ENCODE measurements at places on chromosomes 6 and 20.

DNA sequence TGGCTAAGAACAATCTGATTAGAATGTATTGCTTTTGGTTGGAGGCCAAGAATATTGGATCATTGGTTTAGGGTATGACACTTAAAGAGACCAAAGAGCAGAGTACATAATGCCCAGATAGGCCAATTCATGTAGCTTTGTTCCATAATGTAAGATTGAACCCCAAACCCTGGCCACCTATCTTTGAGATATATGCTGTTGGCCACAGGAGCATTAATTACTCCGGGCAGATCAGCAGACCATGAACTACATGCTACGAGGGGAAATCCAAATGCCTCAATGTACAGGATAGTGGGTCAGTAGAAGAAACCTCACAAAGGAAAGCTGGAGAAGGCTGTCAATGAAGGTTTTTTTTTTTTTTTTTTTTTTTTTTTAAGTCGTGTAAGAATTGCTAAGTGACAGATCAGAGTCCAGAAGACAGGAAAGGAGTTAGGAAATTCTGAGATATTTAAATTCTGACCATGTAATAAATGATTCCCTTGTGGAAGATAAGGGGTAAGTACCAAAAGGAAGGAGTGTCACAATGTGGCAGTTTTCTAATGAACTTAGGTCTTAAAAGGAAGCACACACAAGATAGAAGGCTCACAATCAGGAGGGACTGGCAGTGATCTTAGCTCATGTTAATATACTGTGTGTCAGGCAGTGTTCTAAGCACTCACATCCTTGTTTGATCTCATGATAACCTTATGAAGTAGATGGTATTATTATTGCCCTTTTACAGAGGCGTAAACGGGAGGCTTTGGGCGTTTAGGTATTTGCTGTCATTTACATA, 61.4 kb downstream of the CARMIL1 start:
- no peak for DNase-seq

- DNase-seq, result no peak
Measured at GRCh38 chr6:6920987-6921313, 186.8 kb upstream of the RREB1 start.

DNA sequence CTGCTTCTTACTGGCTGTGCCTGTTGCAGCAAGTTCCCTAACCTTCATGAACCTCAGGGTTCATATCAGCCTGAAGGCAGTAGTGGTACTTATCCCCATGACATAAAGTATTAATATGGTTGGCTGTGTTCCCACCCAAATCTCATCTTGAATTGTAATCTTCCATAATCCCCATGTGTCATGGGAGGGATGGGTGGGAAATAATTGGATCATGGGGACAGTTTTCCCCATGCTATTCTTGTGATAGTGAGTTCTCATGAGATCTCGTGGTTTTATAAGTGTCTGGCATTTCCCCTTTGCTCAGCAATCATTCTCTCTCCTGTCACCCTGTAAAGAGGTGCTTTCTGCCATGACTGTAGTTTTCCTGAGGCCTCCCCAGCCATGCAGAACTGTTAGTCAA, 61.8 kb downstream of the FAM229B start:
- DNase-seq, result no peak

DNA sequence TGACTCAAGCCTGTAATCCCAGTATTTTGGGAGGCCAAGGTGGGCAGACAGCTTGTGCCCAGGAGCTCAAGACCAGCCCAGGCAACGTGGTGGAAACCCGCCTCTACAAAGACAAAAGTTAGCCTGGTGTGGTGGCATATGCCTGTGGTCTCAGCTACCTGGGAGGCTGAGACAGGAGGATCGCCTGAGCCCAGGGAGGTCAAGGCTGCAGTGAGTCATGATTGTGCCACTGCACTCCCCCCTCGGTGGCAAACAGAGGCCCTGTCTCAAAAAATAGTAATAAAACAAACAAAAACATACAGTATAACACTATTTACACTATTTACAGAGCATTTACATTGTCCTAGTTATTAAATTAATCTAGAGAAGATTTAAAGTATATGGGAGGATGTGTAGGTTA, 56.0 kb upstream of the PIM1 start:
- DNase-seq, result no peak

DNA sequence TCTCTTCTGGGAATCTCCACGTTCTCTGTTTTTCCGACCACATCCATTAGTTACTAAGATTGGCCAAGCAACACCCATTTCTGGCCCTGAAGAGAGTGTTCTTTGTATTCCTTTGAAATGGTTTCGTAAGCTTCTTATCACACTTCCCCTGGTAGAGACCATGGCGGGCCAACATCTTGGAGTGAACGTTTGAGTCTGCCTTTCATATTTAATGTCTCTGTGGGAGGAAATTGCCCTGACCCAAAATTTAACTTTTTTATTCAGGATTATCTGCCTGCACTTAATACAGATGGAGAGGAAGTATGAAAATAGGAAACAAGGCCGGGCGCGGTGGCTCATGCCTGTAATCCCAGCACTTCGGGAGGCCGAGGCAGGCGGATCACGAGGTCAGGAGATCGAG, 177.0 kb upstream of the SNX9 start:
- DNase-seq, result no peak

- DNase-seq, result no peak
Measured at GRCh38 chr20:55333798-55334197, 671.5 kb downstream of the CBLN4 start.

- no peak for DNase-seq
Measured at GRCh38 chr6:170000071-170000843, 248.8 kb downstream of the ERMARD start.

DNA sequence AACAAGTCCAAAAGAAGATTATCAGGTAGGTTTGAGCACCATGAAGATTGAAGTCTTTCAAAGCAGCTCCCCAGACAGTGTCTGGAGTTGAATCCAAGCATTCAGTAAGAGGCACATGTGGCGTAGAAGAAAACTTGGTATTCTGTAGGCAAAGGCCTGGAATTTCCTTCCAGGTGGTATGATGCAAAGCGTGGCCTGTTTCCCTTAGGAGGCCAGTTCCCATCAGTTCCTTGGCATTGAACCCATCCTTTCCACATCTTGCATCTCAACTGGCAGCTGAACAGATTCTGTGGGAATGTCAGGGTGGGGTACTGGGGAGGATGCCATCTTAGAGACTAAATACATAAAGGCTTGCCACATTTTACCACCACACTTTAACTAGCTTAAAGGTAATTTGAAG, 516.0 kb downstream of the BTBD3 start:
- no peak for DNase-seq

- no peak for DNase-seq
Measured at GRCh38 chr20:42150230-42150629, 532.1 kb upstream of the CHD6 start.

DNA sequence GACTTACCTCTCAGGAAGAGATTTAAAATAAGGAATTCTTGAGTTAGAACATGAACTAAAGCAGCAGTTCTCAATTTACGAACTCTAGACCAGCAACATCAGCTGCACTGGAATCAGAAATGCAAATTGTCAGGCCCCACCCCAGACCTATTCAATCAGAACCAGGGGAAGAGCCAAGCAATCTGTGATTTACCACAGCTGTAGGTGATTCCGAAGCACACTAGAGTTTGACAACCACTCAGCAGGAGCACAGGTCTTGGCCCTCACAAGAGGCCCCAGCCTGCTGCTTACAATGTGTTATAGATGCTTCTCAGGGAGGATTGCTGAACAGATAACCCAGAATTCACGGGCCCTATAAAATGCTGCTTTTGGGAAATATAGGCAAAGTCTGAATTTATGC, 279.2 kb downstream of the PTPRK start:
- no peak for DNase-seq

GRCh38 chr6:42137194-42137753, 5.1 kb downstream of the C6orf132 start:
- DNase-seq, result no peak

DNA sequence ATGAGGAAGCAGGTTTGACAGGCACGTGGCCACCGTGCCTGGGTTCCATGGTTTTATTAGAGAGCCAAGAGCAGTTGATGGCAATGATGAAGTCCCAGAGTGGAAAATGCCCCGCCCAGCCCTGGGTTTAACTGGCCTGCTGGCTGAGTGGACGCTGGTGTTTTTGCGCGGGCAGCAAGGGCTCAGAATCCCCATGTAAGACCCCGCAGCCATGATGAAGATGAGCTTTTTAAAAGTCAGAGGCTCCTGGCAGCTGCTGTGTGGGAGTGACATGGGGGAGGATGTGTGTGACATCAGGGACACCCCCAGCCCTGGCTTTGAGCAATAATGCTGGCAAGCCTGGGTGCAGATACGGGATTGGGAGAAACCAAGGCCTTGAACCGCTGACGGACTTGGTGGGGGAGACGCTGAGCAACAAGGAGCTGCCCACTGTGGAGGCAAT, 33.0 kb upstream of the SLCO4A1 start:
- DNase-seq, result no peak

- DNase-seq, result no peak
Measured at GRCh38 chr6:101118136-101118396, 236.9 kb upstream of the ASCC3 start.

DNA sequence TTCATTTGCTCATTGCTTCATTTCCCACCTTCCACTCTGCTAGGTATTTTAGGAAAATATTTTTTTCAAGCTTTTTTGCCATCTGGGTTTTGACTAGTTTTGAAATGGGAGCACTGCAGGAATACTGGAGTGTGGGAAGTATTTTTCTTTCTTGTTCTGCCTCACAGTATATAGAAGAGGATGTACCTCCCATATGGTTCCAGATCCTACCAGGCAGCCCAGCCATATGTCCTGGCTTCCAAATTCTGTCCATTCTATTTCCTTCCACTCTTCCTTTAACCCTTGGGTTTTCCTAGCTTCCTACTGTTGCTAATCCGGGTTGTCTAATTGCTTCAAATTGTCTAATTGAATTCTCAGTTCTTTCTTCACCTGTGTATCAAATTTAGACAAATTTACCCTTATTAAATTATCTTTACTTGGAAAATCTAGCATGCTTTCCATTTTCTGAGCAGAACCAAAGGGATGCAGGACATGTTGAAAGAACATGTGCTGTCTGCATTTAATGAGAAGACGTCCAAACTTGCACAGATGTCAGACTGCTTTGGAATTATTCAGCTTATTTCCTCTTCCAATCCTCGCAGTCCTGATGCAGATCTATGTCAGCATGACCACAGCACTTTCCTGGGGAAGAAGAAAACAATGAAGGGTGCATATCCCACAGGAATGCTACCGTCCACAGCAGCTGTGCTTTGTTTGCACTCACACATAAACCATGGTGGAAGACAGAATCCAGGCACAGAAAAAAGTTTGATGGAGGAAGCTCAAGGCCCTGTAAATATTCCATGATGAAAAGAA, 1273.9 kb upstream of the MAP3K7 start:
- DNase-seq, result no peak

- DNase-seq, result no peak
Measured at GRCh38 chr6:169864148-169865020, 113.0 kb downstream of the ERMARD start.

DNA sequence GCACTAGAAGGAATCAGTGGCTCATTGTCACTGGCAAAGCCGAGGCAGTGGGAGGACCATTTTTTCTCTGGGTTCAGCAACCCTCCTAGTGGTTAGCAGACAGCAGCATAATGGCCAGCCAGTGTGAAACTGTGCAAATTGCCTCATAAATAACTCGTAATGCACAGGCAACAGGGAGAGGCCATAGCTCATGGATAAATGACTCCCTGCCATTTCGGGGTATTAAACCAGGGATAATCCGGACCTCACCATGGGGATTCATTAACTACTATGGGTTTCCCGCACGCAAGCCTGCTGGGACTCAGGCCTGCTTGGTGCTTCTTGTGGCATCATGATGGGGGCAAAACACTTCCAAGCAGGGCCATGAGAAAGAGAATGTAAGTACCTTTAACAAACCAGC, 158.2 kb upstream of the CHD6 start:
- no peak for DNase-seq

DNA sequence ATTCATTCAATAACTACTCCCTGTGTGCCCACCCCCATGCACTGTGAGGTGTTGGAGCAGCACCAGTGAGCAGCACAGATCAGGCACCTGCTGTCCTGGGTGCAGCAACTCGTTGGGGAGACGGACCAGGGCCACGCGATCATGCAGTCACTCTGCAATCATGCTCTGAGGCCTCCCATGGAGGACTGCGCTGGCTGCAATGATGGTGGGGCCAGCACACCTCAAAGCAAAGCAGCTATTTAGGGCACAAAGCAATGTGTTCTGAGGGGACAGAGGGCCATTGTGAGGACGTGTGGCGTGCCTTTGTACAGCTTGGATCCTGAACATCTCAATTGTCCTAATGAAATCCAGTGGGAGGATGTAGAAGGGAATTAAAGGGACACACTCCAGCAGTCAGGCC, 41.0 kb upstream of the MPC1 start:
- DNase-seq, result no peak

- peak; percentile 33 for DNase-seq
Measured at GRCh38 chr6:125987026-125987617, 782 bp downstream of the TRMT11 start.

DNA sequence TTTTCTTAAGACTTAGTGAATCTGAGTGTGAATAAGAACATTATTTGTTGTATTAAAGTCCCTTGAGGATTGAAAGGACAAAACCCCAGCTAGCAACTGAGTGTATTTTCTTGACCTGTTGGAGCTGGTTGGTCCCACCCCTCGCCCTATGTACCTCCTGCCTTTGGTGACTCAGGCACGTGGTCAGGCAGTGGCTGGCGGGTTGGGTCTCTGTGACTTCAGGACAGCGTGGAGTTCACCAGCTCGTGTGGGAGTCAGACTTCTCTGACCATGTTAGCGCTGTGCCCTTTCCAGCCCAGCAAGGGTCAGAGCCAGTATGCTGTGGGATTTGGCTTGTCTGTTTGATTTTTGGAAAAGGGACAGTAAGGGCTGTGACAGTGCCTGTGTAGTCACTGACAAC, 93.7 kb downstream of the SSR1 start:
- peak; percentile 15 for DNase-seq

- peak; percentile 9 for DNase-seq
Measured at GRCh38 chr6:131062241-131063027, 611 bp downstream of the EPB41L2 start.

GRCh38 chr6:116175344-116175743, 49.4 kb upstream of the COL10A1 start:
- DNase-seq, result no peak

- DNase-seq, result no peak
Measured at GRCh38 chr6:3991941-3992340, 87.0 kb downstream of the FAM217A start.

GRCh38 chr20:59073582-59073981, 31.0 kb upstream of the PRELID3B start:
- no peak for DNase-seq

DNA sequence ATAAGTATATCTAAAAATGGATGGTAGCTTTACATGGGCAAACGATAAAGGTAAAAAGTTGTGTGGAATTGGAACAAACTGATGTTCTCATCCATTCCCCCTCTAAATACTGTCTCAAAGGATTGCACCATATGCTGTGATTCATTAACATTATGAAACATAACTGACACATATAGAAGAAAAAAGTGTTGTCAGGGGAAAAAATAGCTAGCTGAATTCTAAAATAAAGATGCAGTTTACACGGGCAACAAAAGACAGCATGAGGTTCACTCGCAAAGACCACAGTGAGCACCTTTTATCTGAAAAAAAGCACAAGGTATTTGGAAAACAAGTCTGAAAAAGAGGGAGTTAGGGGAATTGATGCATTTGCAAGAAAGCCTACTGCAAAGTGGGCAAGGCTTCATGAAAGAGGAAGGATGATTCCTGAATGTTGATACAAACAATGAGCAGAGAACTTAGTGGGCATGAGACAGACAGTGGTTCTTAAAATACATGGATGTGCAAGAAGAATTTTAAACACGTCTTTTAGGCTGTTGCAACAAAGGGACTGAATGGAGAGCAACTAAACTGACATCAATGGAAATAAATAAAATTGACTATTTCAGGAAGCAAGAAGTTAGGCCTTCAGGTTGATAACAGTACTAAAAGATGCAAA, 280.9 kb downstream of the KIF16B start:
- DNase-seq, result no peak
